ENCODE measurements at places on chromosomes 11 and 22.

DNA sequence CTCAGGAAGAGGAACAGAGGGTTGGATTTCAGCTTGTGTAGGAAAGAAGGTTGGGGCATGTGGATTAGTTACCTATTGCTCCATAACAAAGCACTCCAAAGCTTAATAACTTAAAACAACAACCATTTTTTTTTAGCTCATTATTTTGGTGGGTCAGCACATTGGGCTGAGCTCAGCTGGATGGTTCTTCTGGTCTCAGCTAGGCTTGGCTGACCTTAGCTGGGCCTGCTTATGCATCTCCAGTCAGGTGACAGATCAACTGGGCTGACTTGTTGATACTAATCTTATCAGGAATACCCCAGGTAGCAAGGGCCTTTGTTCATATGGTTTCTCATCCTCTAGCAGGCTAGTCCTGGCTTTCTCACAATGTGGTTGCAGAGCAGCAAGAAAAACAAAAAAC, 106.4 kb downstream of the C11orf91 start:
- DNase-seq: no peak

GRCh38 chr11:1146365-1146764, 11.4 kb upstream of the MUC5AC start:
- DNase-seq: no peak

GRCh38 chr11:34067383-34068065, 16.0 kb downstream of the CAPRIN1 start:
- DNase-seq: no peak

DNA sequence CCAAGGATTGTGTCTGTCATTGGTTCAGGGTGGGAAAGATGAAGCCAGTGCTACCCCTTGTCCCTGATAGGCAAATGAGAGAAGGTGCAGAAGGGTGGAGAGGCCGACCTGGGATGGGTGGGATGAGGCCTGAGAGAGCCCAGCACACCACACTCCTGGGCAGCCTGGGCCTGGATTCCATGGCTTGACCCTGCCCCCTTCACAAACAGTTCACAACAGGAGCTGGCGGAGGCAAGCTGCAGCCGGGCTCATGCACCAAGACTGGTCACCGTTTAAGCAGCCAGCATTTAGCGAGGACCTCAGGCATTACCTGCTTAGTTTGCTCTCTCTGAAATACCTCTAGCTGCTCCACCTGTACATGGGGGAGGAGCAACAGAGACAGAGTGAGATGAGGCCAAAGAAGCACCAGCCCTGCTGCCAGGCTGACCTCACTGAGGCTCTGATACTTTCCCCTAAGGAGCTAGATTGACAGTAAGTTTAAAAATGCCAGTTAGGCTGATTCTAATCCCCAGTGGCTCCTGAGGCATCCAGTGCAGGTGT, 13.5 kb downstream of the IL18BP start:
- no peak for DNase-seq

DNA sequence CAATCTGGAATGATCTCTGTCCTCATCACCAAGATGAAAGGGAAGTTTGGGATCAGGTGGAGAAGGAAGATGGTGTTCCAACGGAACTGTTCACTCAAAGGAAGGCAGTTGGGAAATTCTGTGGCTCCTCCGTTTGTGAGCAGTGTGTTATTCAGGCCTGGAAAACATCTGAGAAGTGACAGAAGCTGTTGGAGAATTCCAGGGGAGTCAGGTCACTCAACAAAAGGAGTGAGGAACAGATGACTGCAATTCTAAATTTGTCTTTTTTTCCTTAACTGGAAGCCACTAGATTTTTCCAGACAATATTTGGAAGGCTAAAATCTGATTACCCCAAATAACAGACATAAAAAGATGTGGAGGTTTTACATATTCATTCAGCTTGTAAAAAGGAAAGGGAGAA, 107.8 kb downstream of the CD44 start:
- DNase-seq: peak; percentile 13

GRCh38 chr11:7668911-7669310, 4.4 kb downstream of the CYB5R2 start:
- no peak for DNase-seq

- DNase-seq: no peak
Measured at GRCh38 chr22:45334528-45334927, 24.8 kb downstream of the FAM118A start.

DNA sequence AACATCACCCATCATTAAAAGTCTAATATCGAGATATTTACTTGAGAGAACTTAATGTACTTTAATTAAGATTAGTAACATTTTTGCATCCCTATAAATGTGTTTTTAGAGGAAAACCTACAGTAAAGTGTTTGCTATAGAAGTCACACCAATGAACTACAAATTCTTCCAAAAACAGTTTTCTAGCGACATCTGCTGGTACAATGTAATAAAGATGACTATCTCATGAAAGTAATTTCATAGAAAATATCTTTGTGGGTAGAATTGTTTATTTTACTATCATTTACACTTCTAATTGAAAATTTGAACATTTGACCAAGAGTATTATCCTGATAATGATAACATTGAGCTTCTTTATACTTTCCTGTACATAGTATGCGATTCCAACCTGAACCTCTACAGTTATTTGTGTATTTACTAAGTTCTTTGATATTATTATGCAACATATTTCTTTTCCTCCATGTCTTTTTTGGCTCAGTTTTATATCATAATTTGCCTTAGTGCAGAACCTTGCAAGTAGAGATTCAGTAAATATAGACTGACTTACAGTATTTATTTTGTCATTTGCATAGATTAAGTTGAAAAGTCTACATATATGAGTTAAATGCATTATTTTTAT, 252.7 kb downstream of the TMEM135 start:
- DNase-seq: peak; percentile 81
